ENCODE measurements at places on chromosomes 2 and 18.

DNA sequence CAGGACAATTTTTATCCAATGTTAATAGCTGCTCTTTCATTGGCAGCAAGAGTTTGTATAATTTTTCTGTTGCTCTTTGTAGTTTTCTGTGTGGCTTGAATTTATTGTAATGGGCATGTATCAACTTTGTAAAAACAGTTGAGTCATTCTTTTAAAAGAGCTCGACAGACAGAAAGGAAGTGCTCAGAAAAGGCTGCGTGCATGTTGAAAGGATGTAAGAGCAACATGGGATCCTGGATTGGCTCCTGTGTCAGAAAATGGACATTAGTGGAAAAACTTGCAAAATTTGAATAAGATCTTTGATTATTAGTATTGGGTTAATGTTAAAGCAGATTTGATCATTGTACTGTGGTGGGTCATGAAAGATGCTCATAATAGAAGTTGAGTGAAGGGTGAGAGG is 93.3 kb upstream of the CDC42EP3 start:
- DNase-seq = no peak
- H3K4me3 ChIP-seq = no peak overlapping the region
- H3K27ac ChIP-seq = no peak overlapping the region
- H3K36me3 ChIP-seq = no peaks in the 10 kb centered on the region
- no peaks in the 10 kb centered on the region for H3K27me3 ChIP-seq

DNA sequence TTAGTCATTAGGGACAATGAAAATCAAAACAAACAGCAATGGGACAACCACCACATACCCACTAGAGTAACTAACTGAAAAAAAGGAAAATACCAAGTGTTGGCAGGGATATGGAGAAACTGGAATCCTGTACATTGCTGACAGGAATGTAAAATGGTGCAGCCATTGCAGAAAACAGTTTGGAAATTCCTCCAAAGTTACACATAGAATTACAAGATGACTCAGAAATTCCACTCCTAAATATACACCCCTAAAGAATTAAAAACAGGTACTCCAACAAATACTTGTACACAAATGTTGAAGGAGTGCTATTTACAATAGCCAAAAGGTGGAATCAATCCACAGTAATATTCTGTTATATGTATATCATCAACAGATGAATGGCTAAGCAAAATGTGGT is 110.9 kb downstream of the ROCK1 start:
- DNase-seq = no peak
- H3K27me3 ChIP-seq = no peaks in the 10 kb centered on the region
- peaks cover 7% of the 10 kb centered on the region for H3K36me3 ChIP-seq

DNA sequence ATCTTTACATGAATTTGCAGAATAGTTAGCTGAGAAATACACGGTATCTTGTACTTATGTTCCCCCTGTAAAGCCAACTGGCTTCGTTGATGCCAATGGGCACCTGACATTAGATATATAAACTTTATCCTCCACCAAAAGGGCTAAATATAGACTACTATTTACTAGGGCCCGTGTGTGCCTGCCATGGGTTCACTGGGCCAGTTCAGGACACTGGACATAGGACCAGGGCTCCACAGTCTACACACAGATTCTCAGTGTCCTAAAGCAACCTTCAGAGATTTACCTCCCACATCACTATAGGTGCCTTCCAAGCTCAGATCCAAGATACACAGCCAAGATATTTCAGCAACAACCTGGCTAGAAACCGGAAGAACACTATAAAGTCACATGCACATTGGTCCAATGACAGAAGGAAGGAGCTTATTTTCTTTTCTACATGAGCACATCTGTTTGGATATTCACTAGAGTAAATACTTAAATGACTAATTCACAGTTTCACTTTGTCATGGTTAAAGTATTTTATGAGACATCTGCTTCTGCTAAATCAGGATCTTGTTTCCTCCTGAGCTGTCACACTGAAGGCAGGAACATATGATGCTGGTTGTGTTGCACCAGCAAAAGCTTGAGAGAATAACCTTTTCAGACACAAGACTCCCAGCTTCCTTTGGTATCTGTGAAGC is 95.1 kb downstream of the MYO5B start:
- no peak overlapping the region for H3K4me3 ChIP-seq
- DNase-seq = peak; percentile 36
- H3K27me3 ChIP-seq = no peaks in the 10 kb centered on the region
- H3K4me1 ChIP-seq = peaks cover 6% of the 10 kb centered on the region
- no peak overlapping the region for H3K27ac ChIP-seq
- no peaks in the 10 kb centered on the region for H3K36me3 ChIP-seq

- DNase-seq = no peak
- no peak overlapping the region for H3K4me3 ChIP-seq
- H3K4me1 ChIP-seq = no peaks in the 10 kb centered on the region
- H3K36me3 ChIP-seq = no peaks in the 10 kb centered on the region
- no peak overlapping the region for H3K27ac ChIP-seq
Observed at GRCh38 chr18:46621871-46622270, 35.1 kb downstream of the LOXHD1 start.

GRCh38 chr2:111678651-111679050 is 205.3 kb downstream of the ANAPC1 start:
- no peaks in the 10 kb centered on the region for H3K36me3 ChIP-seq
- no peak overlapping the region for H3K27ac ChIP-seq
- peaks cover 3% of the 10 kb centered on the region for H3K27me3 ChIP-seq
- H3K4me3 ChIP-seq = no peak overlapping the region
- DNase-seq = no peak
- H3K4me1 ChIP-seq = no peaks in the 10 kb centered on the region

GRCh38 chr2:12579018-12579417 is 137.7 kb upstream of the TRIB2 start:
- no peaks in the 10 kb centered on the region for H3K4me1 ChIP-seq
- H3K27ac ChIP-seq = no peak overlapping the region
- no peaks in the 10 kb centered on the region for H3K36me3 ChIP-seq
- DNase-seq = no peak
- H3K4me3 ChIP-seq = no peak overlapping the region
- H3K27me3 ChIP-seq = no peaks in the 10 kb centered on the region

DNA sequence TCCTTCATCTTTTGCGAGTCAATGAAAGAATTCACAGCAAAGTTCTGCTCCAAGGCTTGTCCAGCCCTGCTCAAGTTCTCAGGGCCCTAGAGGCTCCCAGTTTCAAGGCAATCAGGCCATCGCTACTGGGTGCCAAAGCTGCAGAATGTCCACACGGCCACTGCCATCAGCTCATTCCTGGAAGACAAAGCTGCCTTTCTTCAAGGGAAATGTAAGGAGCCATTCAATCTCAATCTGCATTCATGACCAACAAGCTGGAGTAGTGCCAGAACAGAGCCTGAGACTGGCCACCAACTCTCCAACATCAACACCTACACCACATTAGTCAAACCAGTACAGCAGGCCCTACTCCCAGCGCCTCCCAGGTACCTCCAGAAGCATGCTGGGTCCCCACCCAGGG is 202.2 kb downstream of the TCF4 start:
- no peaks in the 10 kb centered on the region for H3K36me3 ChIP-seq
- DNase-seq = no peak

- no peak for DNase-seq
- peaks cover 27% of the 10 kb centered on the region for H3K4me1 ChIP-seq
- H3K27me3 ChIP-seq = no peaks in the 10 kb centered on the region
- peak overlapping the region; percentile 47 for H3K27ac ChIP-seq
- H3K4me3 ChIP-seq = no peak overlapping the region
- H3K36me3 ChIP-seq = no peaks in the 10 kb centered on the region
Observed at GRCh38 chr2:57876313-57876712, 170.3 kb upstream of the VRK2 start.

DNA sequence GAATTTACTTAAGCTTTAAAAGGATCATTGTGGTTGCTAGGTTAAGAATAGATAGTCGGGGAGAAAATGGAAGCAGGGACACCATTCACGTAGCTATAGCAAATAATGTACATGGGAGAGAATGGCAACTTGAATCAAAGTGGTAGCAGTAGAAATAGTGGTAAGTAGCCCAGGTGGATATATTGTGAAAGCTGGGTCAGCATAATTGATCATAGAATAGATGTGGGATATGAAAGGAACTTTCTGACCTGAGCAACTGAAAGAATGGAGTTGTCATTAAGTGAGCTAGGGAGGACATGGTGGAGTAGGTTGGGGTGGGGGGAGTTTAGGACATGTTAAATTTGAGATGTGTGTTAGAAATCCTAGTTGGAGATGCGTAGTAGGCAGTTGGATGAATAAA is 2.2 kb downstream of the SGO2 start:
- H3K27ac ChIP-seq = no peak overlapping the region
- H3K27me3 ChIP-seq = no peaks in the 10 kb centered on the region
- H3K36me3 ChIP-seq = no peaks in the 10 kb centered on the region
- no peak for DNase-seq
- H3K4me3 ChIP-seq = peak overlapping the region; percentile 87

DNA sequence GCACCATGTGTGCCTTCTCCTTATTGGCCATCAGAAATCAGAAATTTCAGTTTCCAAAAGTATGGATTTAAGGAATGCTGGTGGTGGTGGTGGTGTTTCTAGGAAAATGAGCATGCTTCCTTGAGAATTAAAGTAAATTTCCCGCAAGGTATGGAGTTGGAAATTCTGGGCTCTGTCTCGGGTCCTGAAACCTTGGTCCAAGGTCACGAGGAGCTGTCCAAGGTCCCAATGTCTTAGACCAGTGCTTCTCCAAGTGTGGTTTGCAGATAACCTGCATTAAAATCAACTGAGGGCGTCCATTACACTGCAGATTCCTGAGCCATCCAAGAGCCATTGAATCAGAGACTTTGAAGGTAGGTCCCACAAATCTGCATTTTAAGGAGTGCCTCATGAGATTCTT is 210.9 kb upstream of the PKDCC start:
- H3K27ac ChIP-seq = no peak overlapping the region
- H3K4me1 ChIP-seq = no peaks in the 10 kb centered on the region
- H3K4me3 ChIP-seq = no peak overlapping the region
- H3K27me3 ChIP-seq = no peaks in the 10 kb centered on the region
- no peak for DNase-seq

- no peak overlapping the region for H3K4me3 ChIP-seq
- no peak overlapping the region for H3K27ac ChIP-seq
- H3K4me1 ChIP-seq = no peaks in the 10 kb centered on the region
- no peak for DNase-seq
Observed at GRCh38 chr18:24500766-24501165, 40.3 kb downstream of the HRH4 start.

DNA sequence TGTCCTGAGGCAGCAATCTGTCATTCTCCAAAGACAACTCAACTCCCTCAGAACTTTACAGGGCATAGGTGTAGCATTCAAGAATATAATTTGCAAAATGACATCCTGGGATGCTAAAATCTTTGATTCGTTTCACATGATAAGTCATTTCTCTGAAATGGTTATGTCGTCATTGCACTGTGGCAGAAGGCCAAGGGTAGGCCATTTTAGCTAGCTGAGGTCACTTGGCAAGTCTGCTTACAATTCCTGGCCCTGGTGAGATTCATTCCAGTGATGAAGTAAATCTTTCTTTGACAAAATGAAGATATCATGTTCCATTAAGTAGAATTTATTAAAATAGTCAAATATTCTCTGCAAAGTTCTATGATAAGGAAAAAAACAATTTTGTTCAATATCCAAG is 1410.3 kb upstream of the LRRTM1 start:
- no peak overlapping the region for H3K4me3 ChIP-seq
- no peak for DNase-seq
- no peak overlapping the region for H3K27ac ChIP-seq
- H3K36me3 ChIP-seq = no peaks in the 10 kb centered on the region

DNA sequence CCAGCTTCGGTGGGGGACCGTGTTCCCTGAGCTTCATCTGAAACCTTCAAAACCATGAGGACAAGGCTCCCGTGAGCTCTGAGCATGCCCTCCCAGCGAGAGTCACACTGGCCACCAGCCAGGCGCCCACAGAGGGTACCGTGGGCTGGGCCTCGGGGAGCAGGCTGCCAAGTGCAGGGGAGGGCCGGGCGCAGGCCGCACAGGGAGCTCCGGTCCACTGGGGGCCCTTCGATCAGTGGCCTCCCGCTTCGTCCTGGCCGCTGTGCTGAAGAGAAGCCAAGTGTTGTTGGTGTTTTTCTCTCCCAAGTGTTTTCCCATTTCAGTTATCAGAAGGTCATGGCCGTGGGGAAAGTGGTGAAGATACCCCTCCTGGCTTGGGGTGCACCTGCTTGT is 144.4 kb downstream of the PTGR3 start:
- no peak for DNase-seq
- no peak overlapping the region for H3K27ac ChIP-seq
- H3K27me3 ChIP-seq = no peaks in the 10 kb centered on the region
- no peak overlapping the region for H3K4me3 ChIP-seq

DNA sequence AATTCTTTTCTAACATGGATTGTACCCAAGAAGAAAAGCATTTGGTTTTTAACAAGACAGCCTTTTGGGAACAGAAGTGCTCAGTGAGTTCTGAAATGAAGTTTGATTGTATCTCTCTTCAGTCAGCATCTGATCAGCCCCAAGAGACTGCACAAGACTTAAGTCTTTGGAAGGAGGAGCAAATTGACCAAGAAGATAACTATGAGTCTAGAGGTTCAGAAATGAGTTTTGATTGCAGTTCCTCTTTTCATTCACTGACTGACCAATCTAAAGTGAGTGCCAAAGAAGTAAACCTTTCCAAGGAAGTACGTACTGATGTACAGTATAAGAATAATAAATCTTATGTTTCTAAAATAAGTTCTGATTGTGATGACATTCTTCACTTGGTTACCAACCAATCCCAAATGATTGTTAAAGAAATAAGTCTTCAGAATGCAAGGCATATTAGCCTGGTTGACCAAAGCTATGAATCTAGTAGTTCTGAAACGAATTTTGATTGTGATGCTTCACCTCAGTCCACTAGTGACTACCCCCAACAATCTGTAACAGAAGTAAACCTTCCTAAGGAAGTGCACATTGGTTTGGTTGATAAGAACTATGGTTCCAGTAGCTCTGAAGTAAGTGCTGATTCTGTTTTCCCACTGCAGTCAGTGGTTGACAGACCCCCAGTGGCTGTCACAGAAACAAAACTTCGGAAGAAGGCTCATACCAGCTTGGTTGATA is 31.2 kb downstream of the ZDBF2 start:
- H3K36me3 ChIP-seq = no peaks in the 10 kb centered on the region
- H3K27ac ChIP-seq = no peak overlapping the region
- no peak overlapping the region for H3K4me3 ChIP-seq
- H3K27me3 ChIP-seq = no peaks in the 10 kb centered on the region
- DNase-seq = peak; percentile 11
- no peaks in the 10 kb centered on the region for H3K4me1 ChIP-seq

- DNase-seq = no peak
- H3K27ac ChIP-seq = no peak overlapping the region
- no peaks in the 10 kb centered on the region for H3K36me3 ChIP-seq
- H3K27me3 ChIP-seq = peaks cover 1% of the 10 kb centered on the region
Observed at GRCh38 chr2:11705063-11705462, 35.1 kb upstream of the NTSR2 start.
